ENCODE measurements at places on chromosomes 2 and 18. TPM values are rescaled to one million over a fixed set of nuclear protein-coding genes. Genes with fewer than 3 reads are reported as not detected.

- H3K4me1 ChIP-seq: no peaks in the 10 kb centered on the region
- H3K27me3 ChIP-seq: no peaks in the 10 kb centered on the region
- no peak overlapping the region for H3K27ac ChIP-seq
- H3K4me3 ChIP-seq: no peak overlapping the region
- peaks cover 53% of the 10 kb centered on the region for H3K36me3 ChIP-seq
- no peak for DNase-seq
Observed at GRCh38 chr2:88574445-88574844, 52.8 kb downstream of the EIF2AK3 start.

Gene DAW1
- not detected for total RNA-seq

DNA sequence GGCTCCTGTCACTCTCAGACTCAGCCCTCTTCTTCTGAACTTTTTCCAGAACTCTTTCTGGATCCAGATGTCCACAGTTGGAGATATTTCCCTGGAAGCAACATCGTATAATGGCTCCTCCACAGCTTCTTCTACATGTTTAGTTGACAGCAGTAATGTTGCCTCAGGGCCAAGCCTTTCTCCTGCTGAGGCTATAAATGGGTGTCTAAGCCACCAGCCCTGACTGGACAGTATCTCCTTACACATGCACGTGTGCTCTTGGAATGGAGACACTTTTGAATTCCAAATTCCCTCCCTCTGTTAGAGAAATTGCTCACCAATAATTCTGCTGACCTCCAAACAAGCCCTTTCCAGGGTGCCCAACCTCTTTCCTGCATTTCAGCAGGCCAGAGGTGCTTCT is 156.2 kb upstream of the PIK3C3 start:
- H3K4me1 ChIP-seq: no peaks in the 10 kb centered on the region
- H3K4me3 ChIP-seq: no peak overlapping the region
- H3K27ac ChIP-seq: no peak overlapping the region
- DNase-seq: no peak

DNA sequence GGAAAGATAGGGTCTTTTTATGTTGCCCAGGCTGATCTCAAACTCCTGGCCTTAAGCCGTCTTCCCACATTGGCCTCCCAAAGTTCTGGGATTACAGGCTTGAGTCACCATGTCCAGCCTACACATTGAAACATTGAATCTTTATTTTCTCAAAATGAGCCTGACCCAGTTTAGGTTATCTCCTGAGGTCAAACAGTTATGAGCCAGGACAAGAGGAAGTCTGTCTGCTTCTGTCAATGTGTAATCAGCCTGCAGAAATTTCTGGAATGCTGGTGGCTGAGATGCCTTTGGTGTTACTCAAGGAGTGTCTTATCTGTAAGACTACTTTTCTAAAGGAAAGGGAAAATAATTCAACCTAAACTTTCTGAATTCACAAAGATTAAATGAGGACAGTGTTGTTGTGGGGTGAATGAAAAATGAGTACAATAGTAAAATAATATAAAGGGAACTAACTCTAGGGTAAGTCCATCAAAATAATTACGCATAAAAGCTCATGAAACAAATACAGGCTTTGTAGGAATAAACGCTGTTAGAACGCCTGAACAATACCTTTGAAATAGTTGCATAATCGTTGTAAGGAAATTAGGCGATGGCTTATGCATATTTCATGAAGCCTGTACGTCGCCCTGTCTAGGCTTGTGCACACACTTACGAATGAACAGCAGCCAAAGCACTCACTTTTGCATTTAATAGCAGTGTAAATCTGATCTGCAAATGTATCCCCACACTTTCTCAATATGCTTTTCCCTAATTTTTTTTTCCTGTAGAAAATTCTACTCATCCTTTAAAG is 260.8 kb downstream of the RDH14 start:
- no peak for DNase-seq
- H3K36me3 ChIP-seq: no peaks in the 10 kb centered on the region
- no peak overlapping the region for H3K4me3 ChIP-seq

DNA sequence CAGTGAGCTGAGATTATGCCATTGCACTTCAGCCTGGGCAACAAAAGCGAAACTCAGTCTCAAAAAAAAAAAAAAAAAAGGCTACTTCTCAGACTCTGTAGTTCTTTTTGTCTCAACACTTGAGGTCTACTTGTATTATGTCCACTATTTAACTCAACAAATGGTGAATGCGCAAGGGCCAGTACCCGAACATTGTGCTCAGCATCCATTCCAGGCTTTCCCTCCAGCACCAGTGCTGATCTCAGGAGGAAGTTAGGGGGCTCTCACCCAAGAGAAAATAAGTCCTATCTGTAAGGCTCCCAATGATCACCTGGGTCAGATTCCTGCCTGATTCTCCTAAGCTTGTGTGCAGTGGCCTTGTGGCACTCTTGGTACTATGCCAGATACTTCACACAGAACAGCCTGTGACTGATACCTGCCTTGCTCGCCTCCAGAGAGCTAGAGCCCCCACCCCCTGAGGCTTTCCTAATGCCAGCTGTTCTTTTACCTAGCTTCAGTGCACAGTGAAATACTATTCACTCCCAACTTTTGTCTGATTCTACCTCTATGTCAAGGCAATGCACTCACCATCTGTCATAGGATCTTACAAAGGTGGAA is 74.9 kb downstream of the INO80D start:
- H3K27ac ChIP-seq: peak overlapping the region; percentile 21
- H3K27me3 ChIP-seq: no peaks in the 10 kb centered on the region
- peaks cover 58% of the 10 kb centered on the region for H3K36me3 ChIP-seq
- H3K4me3 ChIP-seq: no peak overlapping the region
- H3K4me1 ChIP-seq: no peaks in the 10 kb centered on the region

DNA sequence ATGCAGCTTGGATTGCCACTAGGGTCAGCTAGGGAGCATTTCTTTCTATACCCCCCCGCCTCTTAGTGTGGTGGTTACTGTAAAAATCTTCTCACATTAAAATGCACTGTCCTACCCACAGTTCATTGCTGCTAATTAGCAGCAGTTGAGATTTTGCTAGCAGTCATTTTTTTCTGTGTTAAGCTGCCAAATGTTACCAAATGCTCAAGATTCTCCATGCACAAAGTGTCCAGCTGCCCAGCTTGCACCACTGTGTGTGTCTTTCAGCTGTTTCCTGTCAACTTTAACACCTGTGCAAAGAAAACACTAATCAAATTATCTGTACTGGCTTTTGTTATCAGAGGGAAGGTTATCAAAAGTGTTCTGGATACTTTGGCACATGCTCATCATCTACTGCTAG is 679.3 kb downstream of the NR4A2 start:
- no peak for DNase-seq
- H3K27me3 ChIP-seq: no peaks in the 10 kb centered on the region
- H3K4me3 ChIP-seq: no peak overlapping the region

DNA sequence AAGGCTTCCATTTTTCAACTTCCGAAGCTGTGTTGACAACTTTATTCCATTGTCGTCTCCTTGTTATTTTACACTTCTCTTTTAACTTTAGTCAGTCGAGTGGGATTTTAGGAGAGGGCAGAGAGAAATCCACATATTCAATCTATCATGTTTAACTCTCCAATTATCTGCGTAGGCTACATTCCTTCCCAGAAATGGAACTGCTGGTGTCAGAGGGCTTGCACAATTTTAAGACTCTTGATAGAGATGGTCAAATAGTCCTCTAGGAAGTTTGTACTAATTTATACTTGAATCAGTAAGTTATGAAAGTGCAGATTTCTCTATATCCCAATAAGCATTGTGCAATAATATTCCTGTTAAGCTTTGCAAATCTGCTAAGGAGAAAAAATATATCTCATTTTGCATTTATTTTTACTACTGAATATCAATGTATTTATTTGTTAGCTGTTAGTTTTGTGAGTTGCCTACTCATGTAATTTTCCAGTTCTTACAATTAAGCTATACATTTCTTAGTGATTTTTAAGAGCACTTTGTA is 95.6 kb downstream of the CYP26B1 start:
- no peak overlapping the region for H3K27ac ChIP-seq
- peaks cover 2% of the 10 kb centered on the region for H3K27me3 ChIP-seq
- no peaks in the 10 kb centered on the region for H3K36me3 ChIP-seq
- DNase-seq: no peak
